ENCODE measurements at places on chromosomes 7 and 10.

DNA sequence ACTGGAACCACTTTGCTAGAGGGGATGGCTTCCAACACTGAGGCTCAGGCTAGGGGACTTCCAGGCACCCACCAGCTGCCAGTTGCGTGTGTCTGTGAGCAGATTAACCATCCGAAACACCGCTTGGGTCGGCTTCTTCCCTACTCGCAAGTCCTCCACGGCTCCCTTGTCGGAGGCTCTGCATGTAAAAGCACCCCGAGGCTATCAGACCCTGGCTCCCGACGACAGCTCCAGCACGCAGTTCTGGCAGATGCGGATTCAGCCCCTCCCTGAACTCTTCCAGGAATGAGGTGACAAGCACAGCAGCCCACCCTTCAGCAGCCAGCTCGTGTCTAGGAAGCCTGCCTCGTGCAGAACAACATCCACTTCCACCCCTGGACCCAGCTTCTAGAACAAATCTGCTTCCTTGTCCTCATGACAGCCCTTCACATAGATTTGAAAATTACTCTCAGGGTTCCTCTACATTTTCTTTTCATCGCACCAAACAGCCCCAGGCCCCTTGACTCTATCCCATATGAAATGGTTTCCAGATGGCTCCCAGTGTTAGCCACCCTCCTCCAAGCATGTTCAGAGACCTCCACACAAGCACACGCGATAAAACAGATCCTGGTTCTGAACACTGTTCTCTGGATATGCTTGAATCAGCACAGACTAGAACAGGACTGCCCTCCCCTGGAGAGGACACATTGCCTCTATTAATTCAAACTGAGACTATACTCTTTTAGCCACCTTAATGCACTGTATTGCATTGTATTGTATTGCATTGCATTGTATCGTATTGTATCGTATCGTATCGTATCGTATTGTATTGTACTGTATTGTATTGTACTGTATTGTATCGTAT, 44.6 kb downstream of the SLIT1 start:
- DNase-seq = no peak

DNA sequence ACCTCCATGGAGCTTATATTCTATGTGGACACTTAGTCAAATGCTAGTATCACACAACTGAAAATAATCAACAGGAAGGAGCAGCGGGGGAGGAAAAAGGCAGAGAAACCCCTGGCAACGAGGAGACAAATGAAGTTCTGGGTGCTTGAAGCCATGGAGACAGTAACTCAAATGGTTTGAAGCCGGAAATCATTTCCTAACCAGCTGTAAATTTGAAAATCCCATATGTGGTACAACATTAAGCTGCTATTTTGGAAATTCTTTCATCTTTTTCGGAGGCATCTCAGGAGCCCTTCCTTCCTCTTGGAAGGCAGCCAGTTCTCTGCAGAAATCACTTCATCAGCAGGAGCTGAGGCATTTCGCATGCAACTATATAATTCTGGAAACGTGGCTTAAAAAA, 91.4 kb downstream of the PPP1R3C start:
- DNase-seq = no peak

GRCh38 chr10:118725886-118726500, 28.8 kb downstream of the CACUL1 start:
- no peak for DNase-seq

DNA sequence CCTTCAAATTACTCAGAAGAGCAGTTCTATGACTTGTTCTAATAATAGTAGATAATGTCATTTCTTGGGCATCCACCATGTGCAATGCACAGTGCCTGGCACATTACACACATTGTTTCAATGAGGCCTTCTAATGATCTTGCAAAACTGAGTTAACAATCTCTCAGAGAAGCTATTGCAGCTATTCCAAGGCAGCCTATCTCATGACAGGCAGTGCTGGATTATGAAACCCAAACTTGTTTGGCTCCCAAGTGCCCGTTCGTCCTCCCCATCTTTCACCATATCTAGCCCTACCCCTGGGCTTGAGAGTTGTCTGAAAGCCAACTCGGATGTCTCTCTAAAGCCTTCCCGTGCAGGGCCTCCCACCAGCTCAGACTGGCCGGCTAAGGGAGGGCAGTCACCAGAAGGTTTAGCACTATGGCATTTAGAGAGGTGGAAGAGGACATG, 405.1 kb downstream of the PLXNA4 start:
- DNase-seq = no peak

All from NCI-H1930 (cell line).